ENCODE measurements at places on chromosomes 1 and 21.
A peak's percentile ranks its signal among the peaks of the same experiment; 100 is the strongest.

GRCh38 chr1:92551916-92552315, 65.2 kb upstream of the GFI1 start:
- no peak for DNase-seq

DNA sequence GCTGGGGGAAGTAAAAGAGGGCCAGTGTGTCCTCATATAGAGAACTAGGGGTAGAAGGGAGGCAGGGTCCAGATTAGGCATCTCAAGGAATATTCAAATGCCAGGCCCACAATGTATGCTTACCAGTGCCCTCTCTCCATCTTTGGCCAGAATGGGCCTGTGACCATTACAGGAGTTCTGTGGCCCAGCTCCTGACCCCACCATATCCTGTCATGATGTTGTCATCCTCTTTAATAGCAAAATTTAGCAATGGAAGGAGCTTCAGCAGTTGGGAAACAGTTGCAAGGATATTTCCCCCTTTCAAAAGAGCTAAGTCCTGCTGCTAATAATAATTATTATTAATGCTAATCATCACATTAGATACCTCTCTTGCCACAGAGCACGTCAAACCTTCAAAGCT, 49.3 kb upstream of the JUN start:
- DNase-seq, result no peak

DNA sequence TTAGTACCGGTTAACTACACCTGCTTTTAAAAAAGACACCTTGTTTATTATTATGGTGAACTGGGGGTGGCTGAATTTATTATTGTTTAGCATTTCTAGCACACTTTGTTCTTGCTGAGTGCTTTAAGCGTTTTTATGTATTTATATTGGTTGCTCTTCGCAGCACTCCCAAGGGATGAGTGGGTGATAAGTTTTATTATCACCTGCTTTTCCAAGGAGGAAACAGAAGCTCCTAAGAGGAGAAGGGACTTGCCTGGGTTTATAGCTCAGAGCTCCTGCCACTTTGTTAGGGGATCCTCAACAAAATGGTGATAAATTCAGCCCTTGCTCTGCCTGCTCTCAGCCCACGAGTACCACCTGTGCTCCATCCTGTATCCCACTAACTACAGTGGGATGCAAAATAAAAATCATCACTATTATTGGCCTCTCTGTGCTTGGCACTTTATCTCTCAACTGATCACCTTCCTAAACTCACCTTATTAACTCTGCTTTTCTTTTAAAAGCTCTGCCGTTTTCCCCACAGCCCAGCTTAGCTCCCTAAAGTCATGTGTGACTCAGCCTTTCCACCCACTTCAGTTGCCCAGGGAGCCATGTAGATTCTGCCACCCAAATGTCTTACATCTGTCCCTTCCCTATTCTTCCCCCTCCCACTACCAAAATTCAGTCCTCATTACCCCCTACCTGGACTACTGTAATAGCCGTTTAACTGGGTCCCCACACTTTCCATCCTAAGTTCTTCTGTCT, 44.5 kb downstream of the BCL9 start:
- no peak for DNase-seq

GRCh38 chr1:33626801-33627200, 154.4 kb downstream of the ZSCAN20 start:
- no peak for DNase-seq

GRCh38 chr1:15224259-15224869, 22.7 kb upstream of the FHAD1 start:
- DNase-seq, result no peak

- no peak for DNase-seq
Observed at GRCh38 chr21:44952929-44953627, 13.2 kb downstream of the SLX9 start.

DNA sequence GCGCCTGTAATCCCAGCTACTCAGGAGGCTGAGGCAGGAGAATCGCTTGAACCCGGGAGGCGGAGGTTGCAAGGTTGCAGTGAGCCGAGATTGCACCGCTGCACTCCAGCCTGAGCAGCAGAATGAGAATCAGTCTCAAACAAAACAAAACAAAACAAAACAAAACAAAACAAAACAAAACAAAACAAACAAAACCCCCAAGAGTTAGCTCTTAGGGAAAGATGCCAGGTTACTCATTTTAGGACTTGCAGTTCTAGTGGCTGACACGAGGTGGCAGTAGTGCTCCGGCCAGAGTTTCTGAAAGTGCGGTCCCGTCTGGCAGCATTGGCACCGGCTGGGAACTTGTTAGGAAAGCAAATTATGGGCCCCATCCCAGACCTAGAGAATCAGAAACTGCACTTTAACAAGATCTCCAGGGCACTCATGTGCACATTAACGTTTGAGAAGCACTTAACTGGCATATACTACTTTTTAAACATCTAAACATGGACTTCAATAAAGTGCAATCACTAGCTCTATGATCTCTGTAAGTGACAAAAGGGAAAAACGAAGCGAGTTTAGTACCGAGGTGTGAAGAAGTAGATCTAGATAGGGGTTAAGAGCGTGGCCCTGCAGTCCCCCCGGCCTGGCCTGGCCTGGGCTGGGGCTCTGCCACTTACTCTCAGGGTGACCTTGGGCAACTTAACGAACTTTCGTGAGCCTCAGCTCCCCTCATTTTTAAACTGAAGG, 41.9 kb upstream of the TNFRSF1B start:
- peak; percentile 86 for DNase-seq

- DNase-seq, result no peak
Observed at GRCh38 chr1:41652384-41653265, 168.1 kb upstream of the EDN2 start.

GRCh38 chr21:45021428-45022347, 52.7 kb upstream of the ADARB1 start:
- peak; percentile 62 for DNase-seq

- no peak for DNase-seq
Observed at GRCh38 chr1:97412166-97412565, 508.7 kb downstream of the DPYD start.

DNA sequence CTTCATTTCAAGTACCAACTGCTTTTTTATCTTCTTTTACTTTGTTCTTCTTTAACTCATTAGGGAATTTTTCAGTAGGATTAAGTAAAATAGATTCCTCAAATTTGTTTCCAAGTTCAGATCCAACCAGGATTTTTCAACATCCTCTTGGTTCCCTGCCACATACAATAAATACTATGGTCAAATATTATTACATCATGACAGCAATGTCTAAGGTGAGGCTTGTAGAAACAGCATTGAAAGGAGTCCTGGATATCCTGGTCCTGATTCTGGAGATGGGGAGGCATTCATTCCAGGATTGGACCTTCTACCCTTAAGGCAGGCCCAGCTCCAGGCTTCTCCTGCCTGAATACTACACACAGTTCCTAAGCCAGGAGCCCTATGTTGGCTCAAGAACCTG, 80.2 kb upstream of the F3 start:
- no peak for DNase-seq

- peak; percentile 71 for DNase-seq
Observed at GRCh38 chr1:91725989-91726721, 159.8 kb downstream of the TGFBR3 start.

- no peak for DNase-seq
Observed at GRCh38 chr21:46472246-46472645, 13.6 kb downstream of the DIP2A start.

DNA sequence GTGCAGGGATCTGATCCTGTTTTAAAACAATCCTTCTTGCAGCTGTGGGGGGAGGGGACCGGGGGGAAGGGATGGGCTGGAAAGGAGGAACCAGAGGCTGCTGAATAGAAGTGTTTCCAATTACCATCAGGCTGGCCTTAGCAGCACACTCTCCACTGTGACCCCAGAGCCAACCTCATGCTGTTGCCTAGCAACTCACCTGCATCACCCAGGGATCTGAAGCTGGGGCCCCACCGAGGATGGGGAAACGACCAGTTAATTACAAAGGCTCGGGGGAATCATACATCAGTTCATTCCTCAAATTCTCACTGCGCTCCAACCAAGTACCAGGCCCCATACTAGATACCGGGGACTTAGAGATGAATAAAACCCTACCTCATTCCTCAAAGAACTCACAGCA, 11.9 kb upstream of the GPX7 start:
- no peak for DNase-seq

DNA sequence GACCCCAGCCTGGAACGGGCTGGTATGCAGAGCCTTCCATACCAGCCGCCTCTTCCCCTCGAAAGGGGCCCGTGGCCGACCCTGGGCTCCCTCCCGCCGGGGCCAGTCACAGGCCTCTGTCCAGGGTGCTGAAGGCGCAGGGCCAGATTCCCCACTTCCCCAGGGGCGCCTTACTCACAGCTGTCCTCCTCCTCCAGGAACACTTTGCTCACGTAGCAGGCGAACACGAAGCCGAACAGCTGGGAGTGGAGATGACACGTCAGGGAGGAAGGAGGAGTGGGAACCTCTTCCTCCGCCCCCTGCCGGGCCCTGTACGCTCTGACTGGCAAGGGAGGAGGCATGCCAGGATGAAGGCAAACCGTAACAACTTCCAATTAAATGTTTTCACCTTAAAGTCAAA, 57.3 kb downstream of the NKAIN1 start:
- DNase-seq, result peak; percentile 87

GRCh38 chr1:230352537-230352936, 73.6 kb downstream of the PGBD5 start:
- DNase-seq, result no peak

- no peak for DNase-seq
Observed at GRCh38 chr1:184366997-184367396, 19.8 kb upstream of the C1orf21 start.

DNA sequence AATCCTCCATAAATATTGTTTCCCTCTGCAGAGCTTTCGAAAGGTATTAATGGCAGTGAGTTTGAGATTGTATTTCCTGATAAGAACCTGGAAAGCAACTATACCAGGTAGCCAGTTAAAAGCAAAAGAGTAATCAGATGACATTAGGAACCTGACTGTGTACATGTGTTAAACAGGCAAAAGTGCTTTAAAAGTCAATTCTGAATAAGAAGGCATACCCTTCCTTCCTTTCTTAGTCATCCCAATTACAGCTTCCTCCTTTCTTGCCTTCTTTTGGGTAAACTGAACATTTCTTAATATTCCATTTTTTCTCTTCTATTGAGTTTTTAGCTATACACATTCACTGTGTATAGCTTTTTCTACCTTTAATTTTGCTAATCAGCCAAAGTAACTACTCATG, 144.7 kb downstream of the ZNF281 start:
- no peak for DNase-seq

DNA sequence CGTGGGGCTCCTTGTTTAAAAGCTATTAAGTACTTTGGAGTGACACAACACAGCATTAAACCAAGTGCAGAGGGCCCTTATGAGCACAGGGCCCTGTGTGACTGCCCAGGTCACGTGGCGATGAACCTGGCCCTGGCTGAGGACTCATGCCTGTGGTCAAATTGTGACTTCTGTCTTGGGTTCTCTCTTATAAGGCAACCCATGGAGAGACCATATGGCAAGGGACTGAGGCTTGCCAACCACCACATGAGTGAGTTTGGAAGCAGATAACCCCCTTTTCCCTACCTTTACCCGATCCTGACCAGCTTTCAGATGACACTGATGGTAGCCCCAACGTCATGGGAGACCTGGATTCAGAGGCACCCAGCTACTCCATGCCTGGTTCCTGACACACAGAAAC, 140.5 kb downstream of the ZBTB18 start:
- DNase-seq, result no peak

DNA sequence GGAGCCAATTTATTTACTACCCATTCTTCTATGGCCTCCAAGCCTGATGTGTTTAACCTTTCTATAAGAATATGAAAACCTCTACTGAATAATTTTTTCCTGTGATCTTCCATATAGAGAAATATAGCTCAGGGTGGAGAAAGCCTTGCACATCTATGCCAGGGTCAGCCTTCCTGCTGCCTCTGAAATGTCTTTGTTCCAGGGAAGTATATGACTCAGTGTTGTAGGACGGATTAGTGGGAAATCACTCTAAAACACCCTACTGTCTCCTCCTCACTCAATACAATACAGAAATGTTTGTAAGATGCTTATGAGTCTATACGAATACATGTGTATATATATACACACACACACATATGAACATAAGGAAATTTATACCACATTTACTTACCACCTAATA, 1044.9 kb downstream of the BRINP3 start:
- no peak for DNase-seq

DNA sequence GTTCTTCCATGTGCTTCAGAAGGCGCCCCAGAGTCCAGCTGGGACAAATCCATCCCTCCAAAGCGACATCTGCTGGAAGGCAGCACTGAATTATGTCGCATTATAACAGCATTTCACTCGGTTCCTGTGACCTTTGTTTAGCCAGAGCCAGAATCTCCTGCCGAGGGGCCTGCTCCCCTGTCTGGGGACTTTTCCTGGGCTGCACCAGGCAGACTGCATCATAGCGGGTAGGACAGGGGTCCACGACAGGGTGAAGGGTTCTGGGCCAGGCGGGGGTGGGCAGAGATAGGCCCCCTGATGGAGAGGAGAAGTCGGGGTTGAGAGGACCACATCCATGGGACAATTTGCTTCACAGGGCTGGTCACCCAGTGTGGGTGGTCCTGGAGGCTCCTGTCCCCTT, 276.9 kb downstream of the MATN1 start:
- no peak for DNase-seq

GRCh38 chr1:75394386-75395139, 216.4 kb downstream of the SLC44A5 start:
- no peak for DNase-seq

DNA sequence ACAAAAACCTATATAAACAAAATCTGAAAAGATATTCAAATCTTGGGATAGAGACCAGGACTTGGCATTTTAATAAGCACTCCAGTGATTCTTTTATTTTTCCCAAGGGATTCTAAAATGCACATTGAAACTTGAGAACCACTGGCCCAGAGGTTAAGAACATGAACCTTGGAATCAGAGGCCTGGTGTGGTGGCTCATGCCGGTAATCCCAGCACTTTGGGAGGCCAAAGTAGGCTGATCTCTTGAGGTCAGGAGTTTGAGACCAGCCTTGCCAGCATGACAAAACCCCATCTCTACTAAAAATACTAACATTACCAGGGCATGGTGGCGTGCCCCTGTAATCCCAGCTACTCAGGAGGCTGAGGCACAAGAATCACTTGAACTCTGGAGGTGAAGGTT, 12.9 kb upstream of the CEP85 start:
- no peak for DNase-seq

DNA sequence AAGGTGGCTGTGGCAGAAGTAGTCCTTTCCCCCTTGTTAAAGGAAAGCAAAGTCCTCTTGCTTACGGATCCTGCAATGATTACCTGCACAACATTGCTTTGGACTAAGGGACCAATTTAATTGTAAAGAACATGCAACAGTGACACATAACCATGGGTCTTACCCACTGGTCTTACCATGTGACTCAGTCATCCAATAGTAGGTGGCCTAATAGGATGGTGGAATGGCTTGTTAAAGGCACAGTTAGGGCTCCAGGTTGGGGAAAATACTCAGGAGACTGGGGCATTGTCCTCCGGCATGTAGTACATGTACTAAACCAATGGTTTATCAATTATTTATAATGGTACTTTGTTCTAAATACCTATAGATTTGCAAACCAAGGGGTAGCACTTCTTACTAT, 2.1 kb upstream of the YIPF1 start:
- DNase-seq, result no peak

- no peak for DNase-seq
Observed at GRCh38 chr1:30661311-30661710, 62.1 kb downstream of the MATN1 start.

All from ascending aorta (tissue), 2 donors.